ENCODE measurements at places on chromosomes 4 and X.

- DNase-seq = no peak
These were observed 182.6 kb upstream of the NUDT6 start for GRCh38 chr4:123105026-123105420.

GRCh38 chr4:113695328-113696169 is 66.0 kb downstream of the CAMK2D start:
- no peak for DNase-seq

DNA sequence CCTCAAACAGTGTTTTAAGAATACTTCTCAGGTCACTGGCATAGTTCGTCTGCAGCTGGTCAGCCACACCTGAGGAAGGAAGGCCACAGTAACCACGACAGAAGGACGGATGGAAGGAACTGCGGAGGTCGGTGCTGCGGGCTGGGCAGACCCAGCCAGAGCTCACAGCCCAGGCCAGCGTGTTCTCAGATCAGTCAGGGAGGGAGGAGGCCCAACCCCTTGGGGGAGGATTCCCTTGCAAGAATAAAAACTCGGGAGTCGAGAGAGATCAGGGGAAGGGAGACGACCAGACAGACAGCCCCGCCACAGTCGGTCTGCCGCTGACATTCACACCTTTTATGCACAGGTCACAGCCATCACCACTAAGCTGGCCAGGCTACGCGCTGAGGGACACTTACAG is 11.3 kb upstream of the MXD4 start:
- DNase-seq = no peak

GRCh38 chr4:33930497-33930896 is 2313.8 kb downstream of the ARAP2 start:
- no peak for DNase-seq

DNA sequence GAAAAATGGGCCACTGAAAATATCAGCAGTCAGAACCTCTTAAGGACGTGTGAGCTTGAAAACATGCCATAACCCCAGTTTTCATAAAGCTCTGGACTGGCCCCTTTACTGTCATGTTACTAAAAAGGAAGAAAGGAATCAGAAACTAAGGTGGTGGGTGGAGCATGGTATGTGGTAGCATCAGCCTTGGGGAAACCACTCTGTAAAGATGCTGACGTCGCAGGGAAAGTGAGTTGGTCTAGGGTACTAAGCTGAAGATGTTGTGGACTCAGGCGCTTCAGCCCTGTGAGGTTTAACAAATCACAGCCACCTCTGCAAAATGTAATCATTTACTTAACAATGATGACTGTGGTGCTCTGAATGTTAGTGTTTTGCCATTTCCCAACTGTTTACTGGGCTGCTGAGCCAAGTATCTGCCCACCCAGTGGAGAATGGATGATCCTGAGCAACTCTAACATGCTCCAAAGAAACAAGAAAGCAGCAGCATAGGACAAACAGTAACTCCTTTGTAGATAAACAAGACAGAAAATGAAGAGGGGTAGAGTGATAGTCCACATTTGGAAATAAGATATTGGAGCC is 33.4 kb downstream of the C4orf54 start:
- DNase-seq = no peak

DNA sequence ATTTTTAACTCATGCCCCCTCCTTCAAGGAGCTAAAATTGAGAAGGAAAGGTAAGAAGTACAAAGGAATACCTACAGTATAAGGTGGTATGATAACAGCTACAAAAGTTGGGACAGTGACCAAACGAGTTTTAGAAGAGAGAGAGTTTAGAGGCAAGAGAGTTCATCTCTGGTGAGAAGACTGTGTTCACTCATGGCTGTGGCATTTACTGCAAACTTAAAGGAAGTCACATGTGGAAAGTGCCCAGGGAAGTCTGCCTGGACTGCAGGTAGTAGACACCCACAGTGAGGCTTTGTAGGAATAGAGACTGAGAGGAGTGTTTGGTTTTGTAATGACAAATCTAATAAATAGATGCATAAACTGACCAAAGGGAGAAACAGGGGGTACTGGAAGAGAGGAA is 493.5 kb downstream of the IL15 start:
- no peak for DNase-seq

- no peak for DNase-seq
These were observed 16.2 kb downstream of the ARHGEF38 start for GRCh38 chr4:105568584-105568983.

DNA sequence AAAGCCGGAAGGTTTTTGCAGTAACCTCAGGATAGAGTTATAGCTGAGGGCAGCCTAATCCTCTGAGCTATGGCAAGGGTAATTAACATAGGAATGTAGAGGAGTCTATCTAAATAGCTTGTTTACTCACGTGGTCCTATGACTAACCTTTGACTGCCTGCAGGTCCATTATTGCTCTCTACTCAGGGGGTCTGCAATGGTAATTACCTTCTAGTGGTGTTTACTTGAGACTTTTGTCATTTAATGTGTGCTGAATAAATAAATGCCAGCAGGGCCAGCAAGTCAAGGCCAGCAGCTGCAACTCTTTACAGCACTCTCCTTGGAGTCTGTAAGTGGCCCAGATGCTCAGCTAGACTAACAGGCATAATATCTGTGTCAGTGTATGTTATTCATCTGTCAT is 212.7 kb upstream of the FMR1 start:
- DNase-seq = no peak

All from NCI-H1417 (cell line).